ENCODE measurements at places on chromosomes 3 and 15.

GRCh38 chr15:29141308-29142128, 128.1 kb downstream of the NSMCE3 start:
- DNase-seq = no peak

DNA sequence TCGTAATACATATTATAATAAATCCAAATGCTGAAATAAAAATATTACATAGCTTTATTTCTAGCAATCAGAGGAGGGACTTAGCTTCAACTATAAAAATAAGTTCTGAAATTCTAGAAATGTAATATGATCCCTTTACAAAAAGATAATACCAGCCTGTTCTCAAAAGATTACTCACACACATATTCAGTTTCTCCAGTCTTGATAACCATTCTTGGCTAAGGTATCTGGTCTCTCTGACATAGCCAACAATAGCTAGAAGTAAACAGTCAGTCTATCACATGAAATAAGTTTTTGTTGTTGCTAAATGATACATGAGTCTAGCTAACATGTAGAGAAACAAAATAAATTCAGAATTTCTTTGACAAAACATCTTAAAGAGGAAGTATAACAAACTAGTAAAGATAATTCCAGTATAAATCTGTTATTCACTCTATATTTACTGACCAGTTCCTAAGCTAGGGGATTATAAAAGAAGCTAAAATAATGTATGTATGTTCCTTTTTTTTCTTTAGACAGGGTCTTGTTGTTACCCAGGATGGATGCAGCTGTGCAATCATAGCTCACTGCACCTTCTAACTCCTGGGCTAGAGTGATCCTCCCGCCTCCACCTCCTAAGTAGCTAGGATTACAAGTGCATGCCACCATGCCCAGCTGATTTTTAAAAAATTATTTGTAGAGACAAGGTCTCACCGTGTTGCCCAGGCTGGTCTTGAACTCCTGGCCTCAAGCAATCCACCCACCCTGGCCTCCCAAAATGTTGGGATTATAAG, 170.6 kb downstream of the TBL1XR1 start:
- no peak for DNase-seq

DNA sequence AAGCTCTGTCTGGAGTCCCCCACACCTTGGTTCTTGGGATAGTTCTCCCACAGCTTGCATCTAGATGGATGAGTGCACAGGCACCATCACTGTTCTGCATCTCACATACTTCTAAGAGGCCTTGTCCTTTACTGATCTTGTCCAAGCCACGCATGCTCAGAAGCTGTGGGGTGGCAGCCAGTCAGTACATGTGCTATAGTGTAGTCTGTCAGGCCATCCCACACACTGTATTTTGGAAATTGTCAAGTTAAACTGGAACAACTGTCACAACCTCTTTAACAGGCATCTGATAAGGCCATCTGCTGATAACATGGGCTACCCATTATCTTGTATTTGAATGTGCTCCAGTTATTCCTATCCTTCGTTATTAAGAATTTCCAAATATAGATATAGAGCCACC, 296.5 kb upstream of the AZI2 start:
- DNase-seq = no peak

DNA sequence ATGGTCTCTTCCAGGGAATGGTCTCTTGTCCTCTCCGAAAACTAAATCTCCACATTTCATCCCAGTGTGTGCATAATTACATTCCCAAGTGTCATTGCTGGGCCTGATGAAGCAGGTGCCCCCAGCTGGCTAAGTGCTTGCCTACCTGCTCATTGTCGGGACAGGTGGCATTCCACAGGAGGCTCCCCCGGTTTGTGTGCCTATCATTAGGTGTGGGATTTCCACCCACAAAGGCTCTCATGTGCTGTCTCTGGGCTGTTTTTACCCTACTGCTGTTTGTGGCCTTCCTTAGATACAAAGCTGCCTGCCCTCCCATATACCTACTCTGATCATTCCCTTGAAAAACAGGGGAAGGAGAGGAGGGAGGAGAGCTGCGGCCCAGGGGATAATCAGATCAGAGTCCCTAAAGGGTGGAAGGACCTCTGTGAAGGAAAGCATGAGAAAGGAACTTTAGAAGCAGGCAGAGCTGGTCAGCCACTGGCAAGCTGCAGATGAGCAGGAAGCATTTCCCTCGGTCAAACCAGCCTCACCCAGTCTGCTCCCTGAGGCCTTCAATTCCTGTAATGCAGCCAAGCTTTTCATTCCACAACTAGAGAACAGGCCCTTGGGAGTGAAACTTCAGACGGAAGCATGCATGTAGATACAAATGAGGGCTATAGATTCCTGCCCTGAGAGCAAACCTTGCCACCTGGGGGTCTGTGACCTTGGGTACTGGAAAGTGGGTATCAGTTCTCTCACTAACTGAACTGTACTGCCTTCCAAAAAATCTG, 60.7 kb upstream of the HEG1 start:
- no peak for DNase-seq

GRCh38 chr15:51121631-51122225, 27.0 kb upstream of the TNFAIP8L3 start:
- DNase-seq = no peak

DNA sequence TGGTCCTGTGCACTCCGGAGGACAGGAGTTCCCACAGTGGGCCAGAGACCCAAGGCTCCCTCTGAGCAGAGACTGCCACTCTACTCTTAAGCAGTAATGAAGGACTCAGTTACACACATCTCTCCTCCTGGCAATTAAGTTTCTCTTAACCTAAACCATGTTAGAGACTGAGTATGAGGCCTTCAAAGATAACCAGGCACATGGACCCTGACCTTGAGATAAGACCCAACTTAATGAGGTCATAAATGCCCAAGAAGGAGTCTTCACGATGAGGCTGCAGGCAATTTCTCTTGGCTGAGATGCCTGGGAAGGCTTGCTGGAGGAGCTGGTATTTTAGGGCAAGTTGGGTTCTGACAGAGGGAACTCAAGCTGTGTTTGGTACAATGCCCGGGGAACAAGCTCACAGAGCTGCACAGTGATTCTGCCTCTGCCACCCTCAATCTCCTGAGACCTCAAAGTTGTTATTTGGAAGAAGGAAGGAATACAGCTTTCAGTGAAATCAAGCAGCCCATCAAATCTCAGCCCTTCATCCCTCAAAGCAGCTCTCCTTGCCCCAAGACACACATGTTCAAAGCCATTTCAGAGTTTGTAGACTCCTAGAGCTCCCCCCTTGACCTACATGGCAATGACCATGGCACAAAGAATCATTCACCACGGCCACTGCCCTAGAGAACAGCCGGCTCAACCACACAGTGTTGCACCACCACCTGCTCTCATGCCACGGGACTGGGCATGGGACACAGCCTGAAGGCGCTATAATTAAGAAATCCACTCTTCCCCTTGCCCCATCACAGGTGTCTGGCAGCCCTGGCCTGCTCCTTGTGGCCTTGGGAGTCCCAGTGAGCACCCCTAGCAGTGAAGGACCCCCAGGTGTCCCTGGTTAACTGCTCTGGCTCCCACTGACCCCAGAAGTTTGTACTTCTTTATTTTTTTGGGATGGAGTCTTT, 7.1 kb downstream of the RMDN3 start:
- DNase-seq = no peak

DNA sequence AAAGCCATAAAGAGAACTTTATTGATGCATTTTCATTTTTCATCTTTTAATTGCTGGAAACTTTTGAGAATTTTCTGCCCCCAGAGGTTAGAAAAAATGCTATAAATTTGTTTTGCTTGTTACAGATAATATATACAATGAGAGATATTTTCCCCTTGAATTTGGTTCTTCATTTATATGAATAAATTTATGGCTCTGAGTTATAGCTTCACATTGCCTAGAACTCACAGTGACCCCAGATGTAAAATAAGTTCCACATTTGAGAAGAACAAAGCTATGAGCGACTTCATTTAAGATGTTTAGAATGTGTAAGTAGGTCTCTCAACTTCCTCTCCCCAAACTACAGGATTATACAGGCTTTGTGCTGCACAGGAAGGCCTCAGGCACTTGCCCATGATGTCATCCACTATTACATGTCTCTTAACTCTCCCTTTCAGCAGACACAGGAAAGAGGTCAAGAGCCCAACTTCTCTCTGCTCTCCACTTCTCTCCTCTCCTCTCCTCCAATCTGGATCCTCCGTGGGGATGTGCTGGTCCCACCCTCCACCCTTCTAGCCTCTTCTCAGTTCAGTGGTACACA, 92.8 kb downstream of the DUT start:
- DNase-seq = no peak

DNA sequence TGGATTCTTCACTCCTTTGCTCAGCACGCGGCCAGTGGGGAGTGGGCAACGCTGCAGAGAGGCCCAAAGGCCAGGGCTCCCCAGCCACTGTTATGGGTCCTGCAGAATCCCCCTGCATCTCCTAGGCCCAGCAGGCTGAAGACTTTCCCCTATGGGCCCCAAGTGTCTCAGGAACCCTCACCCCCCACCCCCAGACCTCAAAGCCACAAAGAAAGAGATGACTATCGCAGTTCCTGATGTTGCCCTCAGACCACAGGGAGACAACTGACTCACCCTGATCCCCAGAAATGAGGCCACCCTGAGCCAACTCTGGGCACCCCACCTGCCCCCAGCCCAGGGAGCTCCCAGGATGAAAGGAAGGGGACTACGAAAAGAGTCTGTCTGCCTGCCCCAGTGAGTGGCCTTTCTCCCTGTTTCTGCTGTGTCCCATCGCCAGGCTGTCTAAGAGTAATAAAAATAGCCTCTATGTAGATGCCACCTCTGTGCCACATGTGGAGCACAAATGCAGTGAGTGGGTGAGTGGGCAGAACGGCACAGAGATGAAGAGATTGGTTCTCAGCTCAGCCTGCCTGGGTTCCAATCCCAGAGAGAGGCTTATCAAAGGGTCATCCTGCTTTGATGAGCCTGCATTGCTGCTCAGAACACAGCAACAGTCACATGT, 283.0 kb downstream of the UACA start:
- peak; percentile 49 for DNase-seq

DNA sequence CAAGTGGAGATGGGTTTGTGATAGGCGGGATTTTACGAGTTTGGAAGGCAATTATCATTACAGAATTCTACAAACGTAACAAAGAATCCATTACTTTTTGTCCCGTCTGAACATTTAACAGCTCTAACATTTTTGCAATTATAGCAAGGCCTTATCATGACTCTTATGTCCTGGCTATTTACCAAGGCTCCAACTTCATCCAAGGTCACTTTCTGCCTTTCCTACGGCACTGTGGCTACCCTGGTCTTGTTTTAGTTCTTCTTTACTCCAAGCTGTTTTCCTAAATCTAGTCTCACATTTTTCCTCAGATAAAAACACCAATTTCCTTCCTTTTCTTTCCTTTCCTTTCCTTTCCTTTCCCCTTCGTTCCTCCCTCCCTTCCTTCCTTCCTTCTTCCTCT, 33.5 kb upstream of the GRM7 start:
- DNase-seq = no peak

- DNase-seq = no peak
These were observed 64.7 kb upstream of the ARL6 start for GRCh38 chr3:97699889-97700288.

GRCh38 chr3:66407611-66408218, 93.1 kb downstream of the LRIG1 start:
- peak; percentile 69 for DNase-seq
